ENCODE measurements at places on chromosomes 3 and 15.

- no peak for DNase-seq
Observed at GRCh38 chr3:114953215-114953799, 193.8 kb downstream of the ZBTB20 start.

GRCh38 chr3:1552831-1553230 lies 460.0 kb downstream of the CNTN6 start:
- DNase-seq = no peak

GRCh38 chr3:112126511-112126911 lies 6.5 kb downstream of the GCSAM start:
- no peak for DNase-seq

- no peak for DNase-seq
Observed at GRCh38 chr3:84885199-84885882, 73.4 kb upstream of the CADM2 start.

GRCh38 chr3:58243976-58244585 lies 6.5 kb downstream of the ABHD6 start:
- no peak for DNase-seq

- DNase-seq = no peak
Observed at GRCh38 chr3:149848238-149848637, 35.2 kb downstream of the RNF13 start.

GRCh38 chr15:100394736-100395440 lies 53.1 kb upstream of the ADAMTS17 start:
- no peak for DNase-seq

DNA sequence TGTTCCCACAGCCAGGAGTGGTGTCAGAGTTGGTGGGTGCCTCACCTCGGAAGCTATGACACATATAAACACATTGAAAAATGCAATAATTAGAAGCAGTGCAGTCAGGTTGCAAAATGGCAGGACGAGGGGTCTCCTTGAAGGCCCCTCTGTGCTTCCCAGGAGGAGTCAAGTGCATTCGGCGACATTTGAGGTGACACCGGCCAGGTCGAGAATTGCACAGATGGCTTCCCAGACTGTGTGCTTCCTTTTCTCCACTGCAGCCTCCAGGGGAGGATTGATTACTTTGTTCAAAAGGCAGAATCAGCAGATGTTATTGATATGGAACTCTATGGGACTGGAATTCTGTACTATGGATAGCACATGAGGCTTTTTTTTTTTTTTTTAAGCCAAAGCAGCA lies 163.2 kb downstream of the MINAR1 start:
- no peak for DNase-seq

DNA sequence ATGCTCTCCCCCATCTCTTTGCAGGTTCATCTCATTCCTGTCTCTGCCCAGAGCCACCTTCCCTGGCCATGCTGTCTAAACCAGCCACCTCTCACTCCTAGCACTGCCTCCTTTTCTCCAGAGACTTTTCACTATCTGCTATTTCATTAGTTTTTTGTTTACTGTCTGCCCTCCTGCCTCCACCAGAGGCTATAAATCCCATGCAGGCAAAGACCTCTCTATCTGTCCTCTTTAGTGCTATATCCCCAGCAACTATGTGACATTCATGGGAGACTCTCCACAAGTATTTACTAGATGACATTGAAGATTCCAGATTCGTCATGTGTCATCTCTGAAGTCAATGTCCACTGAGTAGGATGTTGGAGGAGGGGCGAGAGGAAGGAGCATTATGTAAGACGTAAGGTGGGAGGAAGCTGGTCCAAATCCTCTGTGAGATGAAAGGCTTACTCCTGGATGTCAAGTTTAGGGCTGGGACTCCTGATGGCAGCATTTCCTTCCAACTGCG lies 3.4 kb upstream of the FAM43A start:
- no peak for DNase-seq

GRCh38 chr3:142604940-142605339 lies 8.7 kb downstream of the PLS1 start:
- no peak for DNase-seq

GRCh38 chr3:68666429-68667136 lies 265.8 kb downstream of the TAFA4 start:
- DNase-seq = no peak

DNA sequence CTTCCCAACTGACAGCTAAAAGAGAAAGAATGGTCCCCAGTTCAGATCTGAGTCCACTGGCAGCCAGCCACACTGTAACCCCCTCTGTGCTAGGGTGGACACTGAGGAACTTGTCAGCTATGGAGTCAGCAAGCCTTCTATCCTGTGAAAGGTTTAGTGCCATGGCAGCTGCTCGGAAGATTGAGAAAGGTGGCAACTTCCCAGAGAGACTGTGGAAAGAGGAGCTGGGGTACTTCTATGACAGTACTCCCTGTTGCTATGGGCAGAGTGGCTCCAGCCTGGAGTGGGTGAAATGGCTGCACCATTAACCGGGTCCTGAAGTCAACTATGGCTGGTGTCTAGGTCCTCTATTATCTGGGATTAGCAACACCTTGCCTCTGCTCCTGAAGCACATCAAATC lies 447.2 kb downstream of the EPHB1 start:
- DNase-seq = no peak

DNA sequence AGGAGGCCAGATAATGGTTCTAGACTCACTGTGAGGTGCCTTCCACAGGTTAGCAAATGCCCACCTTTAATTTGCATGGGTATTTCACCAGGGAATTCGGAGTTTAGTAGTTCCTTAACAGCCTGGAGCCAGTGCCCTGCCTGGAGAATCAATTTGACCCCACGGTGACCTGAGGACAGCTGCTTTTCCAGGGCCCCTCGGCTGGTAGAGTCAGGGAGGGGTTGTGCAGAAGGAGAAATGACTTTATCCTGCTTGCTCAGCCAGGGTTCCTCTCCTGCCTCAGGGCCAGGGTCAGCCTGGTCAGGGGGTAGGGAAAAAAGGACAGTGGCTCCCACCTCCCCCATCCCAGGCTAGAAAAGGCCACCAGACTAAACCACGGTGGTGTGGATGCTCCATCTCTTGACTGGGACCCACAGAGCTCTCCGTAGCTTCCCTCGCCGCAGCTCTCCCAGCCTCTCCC lies 12.0 kb downstream of the DLL4 start:
- DNase-seq = no peak

- peak; percentile 10 for DNase-seq
Observed at GRCh38 chr3:178987745-178988144, 83.9 kb downstream of the ZMAT3 start.

GRCh38 chr15:72372361-72372760 lies 3.5 kb downstream of the HEXA start:
- no peak for DNase-seq

GRCh38 chr15:49427372-49427771 lies 4.3 kb downstream of the FGF7 start:
- DNase-seq = no peak

GRCh38 chr3:128471720-128472119 lies 5.0 kb upstream of the DNAJB8 start:
- no peak for DNase-seq

GRCh38 chr3:59774634-59775033 lies 724.8 kb upstream of the CFAP20DC start:
- DNase-seq = peak; percentile 81

GRCh38 chr15:25671132-25671531 lies 192.0 kb downstream of the ATP10A start:
- DNase-seq = no peak

GRCh38 chr3:24196526-24196925 lies 251.4 kb downstream of the NR1D2 start:
- peak; percentile 10 for DNase-seq

DNA sequence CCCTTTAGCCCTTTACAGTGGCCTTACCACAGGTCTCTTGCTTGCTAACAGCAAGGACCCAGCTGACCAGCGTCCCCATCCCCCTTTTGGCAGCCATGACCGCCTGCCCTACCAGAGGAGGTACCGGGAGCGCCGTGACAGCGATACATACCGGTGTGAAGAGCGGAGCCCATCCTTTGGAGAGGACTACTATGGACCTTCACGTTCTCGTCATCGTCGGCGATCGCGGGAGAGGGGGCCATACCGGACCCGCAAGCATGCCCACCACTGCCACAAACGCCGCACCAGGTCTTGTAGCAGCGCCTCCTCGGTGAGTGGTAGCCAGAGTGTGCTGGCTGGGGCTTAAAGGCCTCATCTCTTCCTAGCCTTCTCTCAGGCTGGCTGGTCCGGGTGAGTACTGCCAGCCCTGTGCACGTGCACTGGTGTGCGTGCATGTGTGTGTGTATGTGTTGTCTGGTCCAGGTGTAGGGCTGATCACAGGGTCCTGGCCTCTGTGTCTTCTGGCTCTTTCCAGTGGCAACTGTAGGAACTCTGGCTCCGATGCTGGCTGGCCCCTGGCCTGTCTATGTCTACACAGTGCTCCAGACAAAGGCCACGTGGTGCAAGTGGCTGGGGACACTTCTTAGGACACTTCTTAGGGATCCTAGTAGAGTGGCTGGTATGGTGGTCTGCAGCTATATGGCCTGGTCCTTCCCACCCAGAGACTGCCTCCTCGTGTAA lies 4.4 kb downstream of the CLK3 start:
- no peak for DNase-seq

DNA sequence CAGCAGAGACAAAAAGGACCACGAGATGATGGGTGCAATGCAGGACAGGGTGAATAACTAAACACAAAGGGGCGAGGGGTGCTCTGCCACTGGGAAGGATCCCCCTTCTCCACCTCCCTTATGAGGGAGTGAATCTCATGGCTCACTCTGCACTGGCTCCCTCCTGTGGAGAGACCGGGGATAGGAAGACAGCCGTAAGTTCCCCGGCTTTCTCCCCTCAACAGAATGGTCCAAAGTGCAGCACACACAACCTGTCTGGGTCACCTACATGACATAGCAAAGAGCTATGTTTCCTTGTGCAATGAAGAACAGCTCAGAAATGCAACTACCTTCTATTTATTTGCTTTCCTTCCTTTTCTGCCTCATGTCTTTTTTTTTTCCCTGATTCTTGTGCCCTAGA lies 7.8 kb upstream of the ACSBG1 start:
- DNase-seq = no peak

GRCh38 chr3:185519021-185519420 lies 20.2 kb upstream of the TMEM41A start:
- no peak for DNase-seq

- DNase-seq = no peak
Observed at GRCh38 chr3:83011481-83011880, 1250.0 kb upstream of the GBE1 start.

- peak; percentile 93 for DNase-seq
Observed at GRCh38 chr15:64430000-64430735, 30.2 kb upstream of the ZNF609 start.

DNA sequence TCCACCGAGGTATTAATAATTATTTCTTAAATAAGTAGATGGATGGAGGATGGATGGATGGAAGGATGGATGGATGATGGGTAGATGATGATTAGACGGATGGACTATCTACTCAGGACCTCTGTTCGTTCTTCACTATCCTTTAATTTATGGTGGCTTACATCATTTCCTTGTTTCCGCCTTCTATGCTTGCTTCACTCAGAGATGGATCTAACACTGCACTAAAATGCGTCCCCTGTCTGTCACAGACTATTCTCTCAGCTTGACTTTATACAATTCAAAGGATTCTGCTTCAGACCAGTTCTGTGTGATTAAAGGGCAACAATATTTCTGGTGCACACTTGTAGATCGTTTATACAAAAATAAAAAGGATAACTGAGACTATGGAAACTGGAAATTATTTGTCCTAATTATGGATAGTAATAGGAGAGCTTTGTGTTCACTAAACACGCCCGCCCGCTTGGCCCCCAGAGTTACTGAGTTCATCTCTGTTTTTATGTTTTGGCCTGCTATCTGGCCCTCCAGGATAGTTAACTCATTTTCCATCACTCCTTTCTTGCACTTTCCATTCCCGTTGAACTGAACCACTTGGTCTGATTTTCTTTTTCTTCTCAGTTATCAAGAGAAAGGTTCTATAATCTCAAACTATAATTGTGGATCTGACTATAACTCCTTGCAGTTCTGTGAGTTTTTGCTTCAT lies 41.4 kb upstream of the CA12 start:
- no peak for DNase-seq

GRCh38 chr3:133361435-133361834 lies 38.4 kb upstream of the BFSP2 start:
- no peak for DNase-seq

GRCh38 chr3:20772869-20773268 lies 586.9 kb upstream of the SGO1 start:
- DNase-seq = no peak

- no peak for DNase-seq
Observed at GRCh38 chr3:52615166-52615565, 70.5 kb downstream of the PBRM1 start.

- no peak for DNase-seq
Observed at GRCh38 chr3:56369914-56370313, 98.4 kb downstream of the ERC2 start.

DNA sequence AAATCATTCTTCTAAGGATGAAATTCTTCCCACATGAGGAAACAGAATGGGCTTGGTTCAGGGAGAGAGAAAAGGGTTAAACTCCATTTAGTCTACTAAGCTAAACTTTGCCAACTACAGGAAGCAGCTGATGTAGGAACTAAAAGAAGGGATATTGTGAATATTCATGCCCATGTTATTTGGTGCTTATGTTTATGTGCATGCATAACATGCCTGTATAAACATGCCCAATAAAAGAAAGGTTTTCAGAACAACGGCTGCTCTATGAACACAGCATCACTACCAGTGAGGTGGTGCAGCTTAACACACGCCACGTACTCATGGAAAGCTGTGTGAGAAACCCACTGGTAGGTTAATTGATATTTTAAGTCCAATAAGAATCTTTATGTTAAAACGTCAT lies 59.4 kb upstream of the VGLL4 start:
- no peak for DNase-seq

DNA sequence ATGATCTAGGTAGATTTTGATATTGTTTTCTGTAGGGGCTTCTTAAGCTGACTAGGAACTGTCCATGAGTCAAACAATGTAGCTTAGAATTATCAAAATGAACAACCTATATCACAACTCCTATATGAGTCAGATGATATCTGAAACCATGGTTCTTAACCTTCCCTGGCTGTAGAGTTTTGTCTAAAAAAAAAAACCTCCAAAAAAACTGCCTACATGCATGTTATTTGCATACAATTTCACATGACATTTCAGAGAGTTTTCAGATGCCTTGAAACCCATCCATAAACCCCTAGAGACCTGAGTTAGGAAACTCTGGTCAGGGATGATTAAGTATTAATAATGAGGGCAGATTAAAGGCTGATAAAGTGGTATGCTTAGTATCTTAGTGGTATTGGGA lies 157.0 kb downstream of the CHST2 start:
- DNase-seq = no peak

- DNase-seq = no peak
Observed at GRCh38 chr3:56939834-56940233, 120.6 kb upstream of the SPATA12 start.
